AML-193 (cell line): ENCODE measurements at places on chromosomes 12 and 14.

DNA sequence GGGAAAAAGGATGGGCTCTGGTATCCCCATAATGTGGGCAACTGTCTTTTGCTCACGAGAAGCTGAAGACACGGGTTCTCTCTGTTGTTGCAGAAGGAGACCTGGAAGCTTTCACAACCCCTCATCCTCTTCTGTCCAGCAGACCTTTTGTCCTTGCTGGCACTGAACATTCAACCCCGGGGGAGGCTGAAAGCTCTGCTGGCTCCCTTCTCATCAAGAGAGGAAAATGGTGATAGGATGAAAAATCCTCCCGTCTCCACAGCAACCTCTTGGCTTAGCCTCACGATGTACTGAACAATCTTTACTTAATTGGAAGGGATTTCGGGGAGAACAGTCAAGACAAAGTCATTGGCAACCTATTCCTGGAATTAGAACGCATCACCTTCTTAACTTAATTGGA, 39.0 kb downstream of the ELK3 start:
- DNase-seq: no peak

GRCh38 chr14:91830777-91831176, 36.6 kb downstream of the TC2N start:
- DNase-seq: no peak

DNA sequence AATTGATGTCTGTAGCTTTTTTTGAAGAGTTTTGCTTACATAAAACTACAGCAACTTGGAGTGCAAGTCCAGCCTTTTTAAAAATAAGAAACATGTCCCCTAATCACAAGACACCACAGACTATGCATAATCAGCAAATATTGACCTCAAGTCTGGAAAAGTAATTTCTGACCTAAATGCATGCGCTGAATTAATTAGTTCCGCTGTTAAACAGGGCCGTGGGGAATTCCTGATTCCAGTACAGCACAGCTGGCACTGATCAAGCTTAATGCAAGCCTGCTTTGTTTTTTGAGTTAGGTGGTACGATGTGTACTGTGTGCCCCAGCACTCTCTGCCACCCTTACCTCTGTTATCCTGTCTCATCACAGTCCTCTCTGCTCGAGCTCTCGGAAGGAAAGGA, 9.2 kb downstream of the MLH3 start:
- DNase-seq: no peak

GRCh38 chr12:4161718-4162117, 111.8 kb upstream of the CCND2 start:
- DNase-seq: no peak

- no peak for DNase-seq
Observed at GRCh38 chr12:8154526-8154925, 2.3 kb upstream of the ZNF705A start.

DNA sequence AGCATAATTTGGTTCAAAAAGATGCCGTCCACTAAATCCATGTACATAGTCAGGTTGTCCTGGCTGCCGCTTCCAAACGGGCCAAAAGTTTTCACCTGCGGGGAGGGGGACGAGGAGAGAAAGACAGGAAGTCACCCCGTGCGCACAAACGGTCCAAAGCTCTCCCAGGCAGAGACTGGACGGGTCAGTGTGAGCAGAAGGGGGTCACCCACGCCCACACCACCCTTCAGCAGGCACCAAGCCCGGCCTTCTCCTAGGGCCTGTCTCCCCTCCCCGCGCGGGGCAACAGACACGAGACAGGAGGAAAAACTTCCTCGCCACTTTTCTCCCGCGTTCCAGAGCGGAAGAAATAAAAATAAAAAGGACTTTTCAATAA, 888 bp downstream of the CCDC88C start:
- no peak for DNase-seq

GRCh38 chr12:466039-466438, 6.3 kb downstream of the B4GALNT3 start:
- DNase-seq: no peak

- DNase-seq: no peak
Observed at GRCh38 chr12:64194333-64195149, 27.6 kb downstream of the KICS2 start.

DNA sequence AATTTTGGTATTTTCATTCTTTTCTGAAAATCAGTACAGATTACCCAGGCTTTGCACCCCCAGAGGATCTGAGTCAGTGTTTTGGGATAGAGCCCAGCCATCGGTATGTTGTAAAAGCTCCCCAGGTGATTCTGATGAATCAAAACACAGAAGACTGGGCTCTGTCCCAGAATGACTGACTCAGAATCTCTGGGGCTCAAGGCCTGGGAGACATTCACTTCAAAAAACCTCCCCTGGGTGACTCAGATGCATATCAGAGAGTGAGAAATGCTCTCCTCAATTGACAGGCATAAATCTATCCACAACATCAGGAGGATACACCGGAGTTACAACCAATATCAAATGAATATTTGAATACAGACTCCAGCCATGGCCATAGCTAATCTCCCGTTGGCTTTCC, 32.6 kb downstream of the SLC35F4 start:
- DNase-seq: no peak

DNA sequence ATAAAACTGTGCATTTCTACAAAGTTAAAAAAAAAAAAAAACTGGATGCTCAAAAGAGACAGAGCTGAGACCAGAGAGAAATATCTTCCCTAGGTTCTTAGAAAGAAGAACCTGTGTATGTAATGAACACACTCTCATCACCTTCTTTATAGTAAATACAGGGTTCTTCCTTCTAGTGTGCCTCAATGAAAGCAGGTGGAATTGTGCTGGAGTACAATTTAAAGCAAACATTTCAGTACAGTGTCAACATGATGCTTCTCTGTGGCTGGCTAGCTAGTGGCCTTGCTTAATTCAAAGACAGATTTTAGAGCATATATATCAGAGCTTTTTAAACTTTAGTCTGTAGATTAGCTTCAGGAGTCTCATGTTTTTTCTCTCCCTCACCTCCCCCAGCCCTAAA, 249.8 kb upstream of the ARHGAP5 start:
- DNase-seq: no peak

GRCh38 chr14:98993818-98994217, 278.2 kb downstream of the BCL11B start:
- DNase-seq: no peak

DNA sequence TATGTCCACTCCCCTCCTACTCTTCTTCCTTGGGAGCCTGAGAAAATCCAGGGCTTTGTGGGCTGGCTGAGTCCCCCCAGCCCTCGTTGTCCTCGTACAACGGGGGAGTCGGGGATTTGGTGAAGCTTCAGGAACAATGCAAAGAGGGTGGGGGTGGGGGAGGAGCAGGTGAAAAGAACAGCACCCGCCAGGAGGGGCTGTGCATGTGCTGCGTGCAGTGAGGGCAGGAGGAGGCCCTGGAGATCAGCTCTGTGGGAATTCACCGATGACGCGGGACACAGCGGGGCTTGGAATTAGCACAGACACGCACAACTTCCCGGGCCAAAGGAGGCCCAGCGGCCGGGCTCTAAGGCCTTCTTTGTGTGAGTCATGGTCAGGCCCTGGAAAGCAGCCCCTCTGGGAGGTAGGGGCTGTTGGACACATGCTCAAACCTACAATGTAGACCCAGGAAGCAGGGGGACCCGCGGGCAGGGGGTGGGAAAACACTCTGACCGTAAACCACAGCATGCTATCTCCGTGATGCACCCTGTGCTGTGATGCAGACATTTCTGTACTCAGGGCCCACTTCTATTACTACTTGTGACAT, 32.8 kb downstream of the RBM19 start:
- DNase-seq: no peak

DNA sequence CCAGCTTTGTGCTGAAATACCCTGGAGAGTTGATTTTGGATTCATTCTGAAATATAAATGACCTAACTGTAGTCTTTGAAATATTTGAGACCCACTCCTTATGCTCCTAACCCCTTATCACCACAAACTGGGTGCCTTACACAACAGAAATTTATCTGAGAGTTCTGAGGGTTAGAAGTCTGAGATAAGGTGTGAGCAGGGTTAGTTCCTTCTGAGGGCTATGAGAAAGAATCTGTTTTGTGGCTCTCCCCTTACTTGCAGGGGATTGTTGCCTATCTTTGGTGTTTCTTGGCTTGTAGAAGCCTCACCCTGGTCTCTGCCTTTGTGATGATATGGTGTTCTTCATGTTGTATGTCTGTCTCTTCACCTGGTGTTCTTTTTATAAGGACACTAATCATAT, 91.7 kb downstream of the DERA start:
- DNase-seq: no peak

- no peak for DNase-seq
Observed at GRCh38 chr14:99534863-99535262, 53.7 kb downstream of the CCNK start.

GRCh38 chr14:80426683-80427082, 215.4 kb upstream of the DIO2 start:
- no peak for DNase-seq

DNA sequence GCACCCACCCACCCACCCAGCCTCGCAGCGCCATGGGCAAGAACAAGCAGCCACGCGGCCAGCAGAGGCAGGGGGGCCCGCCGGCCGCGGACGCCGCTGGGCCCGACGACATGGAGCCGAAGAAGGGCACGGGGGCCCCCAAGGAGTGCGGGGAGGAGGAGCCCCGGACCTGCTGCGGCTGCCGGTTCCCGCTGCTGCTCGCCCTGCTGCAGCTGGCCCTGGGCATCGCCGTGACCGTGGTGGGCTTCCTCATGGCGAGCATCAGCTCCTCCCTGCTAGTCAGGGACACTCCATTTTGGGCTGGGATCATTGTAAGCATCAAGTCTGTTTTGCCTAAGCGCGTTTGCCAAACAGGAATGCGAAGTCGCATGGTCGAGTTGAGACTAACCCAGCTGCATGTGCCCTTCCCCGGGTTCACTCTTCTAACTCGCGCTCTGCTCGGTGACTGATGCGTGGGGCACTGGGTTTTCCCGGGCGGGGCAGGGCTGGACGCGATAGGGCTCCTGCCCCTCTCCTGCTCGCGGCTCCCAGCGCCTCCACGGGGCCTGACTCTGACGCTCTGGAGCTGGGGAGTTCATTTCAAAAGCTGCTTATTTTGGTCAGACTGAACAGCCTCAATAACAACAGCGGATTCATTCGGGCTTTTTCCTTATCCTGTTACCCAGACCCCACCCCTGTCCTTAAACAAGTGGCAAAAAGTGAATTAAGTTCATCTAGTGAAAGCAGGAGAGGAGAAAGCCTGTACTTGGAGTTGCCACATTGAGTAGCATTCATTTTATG, 458 bp downstream of the SSPN start:
- no peak for DNase-seq

GRCh38 chr14:97543816-97544215, 746.6 kb downstream of the VRK1 start:
- no peak for DNase-seq

GRCh38 chr14:20356422-20356821, 13.0 kb downstream of the PARP2 start:
- no peak for DNase-seq

DNA sequence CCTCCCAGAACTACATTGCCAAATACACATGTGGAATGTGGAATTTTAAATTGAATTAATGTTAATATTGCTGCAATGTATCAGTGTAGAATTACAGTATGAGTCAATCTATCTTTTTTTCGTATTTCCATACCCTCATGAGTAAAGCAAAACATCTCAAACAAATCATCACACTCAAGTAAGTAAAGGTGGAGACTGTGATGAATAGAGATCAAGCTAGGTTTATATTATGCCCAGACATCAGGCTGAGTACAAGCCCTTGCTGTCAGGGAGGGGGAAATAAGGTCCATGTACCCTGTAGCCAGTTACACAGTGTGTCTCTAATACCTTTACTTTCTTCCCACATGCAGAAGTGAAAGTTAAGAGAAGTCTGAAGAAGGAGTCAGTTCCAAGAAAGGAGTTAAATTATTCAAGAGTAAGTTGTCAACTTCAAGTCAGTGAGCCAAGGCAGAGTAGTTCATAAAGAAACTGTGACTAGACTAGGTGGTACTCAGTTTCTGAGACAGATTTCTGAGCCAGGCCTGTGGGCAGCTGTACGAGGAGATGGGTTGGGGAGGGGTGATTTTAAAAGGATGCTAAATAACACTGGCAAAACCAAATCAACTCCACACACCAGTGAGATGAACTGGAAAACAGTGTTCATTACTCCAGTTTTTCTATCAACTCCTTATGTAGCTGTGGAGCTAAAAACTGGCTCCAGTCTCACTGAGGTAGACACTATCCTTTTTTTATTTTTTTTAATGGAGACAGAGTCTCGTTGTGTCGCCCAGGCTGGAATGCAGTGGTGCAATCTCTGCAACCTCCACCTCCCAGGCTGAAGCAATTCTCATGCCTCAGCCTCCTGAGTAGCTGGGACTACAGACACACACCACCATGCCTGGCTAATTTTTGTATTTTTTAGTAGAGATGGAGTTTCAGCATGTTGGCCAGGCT, 23.8 kb upstream of the STK38L start:
- no peak for DNase-seq

GRCh38 chr12:28939427-28939826, 209.7 kb upstream of the FAR2 start:
- no peak for DNase-seq

GRCh38 chr12:16030744-16031143, 119.6 kb downstream of the DERA start:
- no peak for DNase-seq

- no peak for DNase-seq
Observed at GRCh38 chr12:129337413-129337812, 484.1 kb downstream of the GLT1D1 start.
